ENCODE measurements at places on chromosomes 1 and 21. TPM values are rescaled to one million over a fixed set of nuclear protein-coding genes. Genes with fewer than 3 reads are reported as not detected.

DNA sequence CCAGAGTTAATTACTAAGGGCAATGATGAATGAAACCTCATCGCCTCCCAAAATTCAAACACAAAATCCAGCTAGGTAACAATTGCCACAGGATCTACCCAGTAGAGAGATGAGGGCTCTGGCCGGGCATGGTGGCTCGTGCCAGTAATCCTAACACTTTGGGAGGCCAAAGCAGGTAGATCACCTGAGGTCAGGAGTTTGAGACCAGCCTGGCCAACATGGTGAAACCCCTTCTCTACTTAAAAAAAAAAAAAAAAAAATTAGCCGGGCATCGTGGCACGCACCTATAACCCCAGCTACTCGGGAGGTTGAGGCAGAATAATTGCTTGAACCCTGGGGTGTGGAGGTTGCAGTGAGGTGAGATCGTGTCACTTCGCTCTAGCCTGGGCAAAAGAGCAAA, 15.8 kb downstream of the CD2 start:
- DNase-seq, result no peak

- no peak for DNase-seq
Measured at GRCh38 chr1:198253668-198254067, 96.9 kb downstream of the NEK7 start.

DNA sequence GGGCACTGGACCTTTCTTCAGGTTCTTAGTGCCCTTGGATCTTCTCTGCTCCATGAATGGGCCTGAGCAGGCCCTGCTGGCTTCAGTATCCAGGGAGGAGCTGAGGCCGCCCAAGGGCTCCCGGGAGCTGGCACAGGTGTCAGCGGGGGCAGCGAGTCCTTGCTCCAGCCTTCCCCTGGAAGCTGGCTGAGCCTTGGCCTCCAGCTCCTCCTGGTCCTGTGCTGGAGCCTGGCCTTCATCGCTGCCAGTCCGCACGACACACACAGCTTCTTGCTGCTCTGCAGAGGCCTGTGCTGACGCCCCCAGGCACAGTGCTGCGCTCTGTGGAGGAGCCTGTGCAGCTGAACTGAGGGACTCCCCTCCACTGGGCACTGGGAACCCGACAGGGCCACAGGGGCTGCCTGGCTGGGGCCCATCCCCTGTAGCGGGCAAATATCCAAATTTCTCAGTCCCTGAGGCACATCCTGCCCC, 1.7 kb downstream of the SPOCD1 start:
- no peak for DNase-seq

- no peak for DNase-seq
Measured at GRCh38 chr1:110896090-110896489, 23.1 kb downstream of the CD53 start.

DNA sequence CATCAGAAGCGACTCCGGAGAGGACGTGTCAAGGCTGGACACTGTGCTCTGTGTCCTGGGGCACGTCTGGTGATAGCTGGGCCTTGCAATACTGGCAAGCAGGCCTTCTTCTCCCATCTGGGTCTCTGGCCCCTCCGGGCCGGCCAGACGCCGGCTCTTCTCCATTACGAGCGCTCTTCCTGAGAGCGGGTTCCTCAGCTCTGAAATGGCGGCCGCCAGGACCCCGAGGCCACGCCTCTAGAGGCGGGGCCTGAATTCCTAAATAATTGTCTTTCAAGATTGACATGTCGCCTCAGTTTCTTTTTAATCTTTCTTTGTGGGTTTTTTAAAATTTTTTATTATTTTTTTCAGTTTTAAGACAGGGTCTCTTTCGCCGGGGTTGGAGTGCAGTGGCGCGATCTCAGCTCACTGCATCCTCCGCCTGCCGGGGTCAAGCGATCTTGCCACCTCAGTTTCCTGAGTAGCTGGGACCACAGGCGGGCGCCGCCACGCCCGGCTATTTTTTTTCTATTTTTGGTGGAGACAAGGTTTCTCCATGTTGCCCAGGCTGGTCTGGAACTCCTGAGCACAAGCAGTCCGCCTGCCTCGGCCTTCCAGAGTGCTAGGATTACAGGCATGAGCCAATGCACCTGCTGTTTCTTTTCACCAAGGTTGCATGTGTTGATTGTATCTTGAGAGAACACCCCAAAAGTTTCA, 9.2 kb downstream of the RNF2 start:
- no peak for DNase-seq

Gene OR10K2
- polyA plus RNA-seq, result not detected

Gene CELA2A
- polyA plus RNA-seq, result not detected

Gene RGS16
- polyA plus RNA-seq, result 3.5 TPM
